Sciatic nerve (tissue), 2 donors: ENCODE measurements at places on chromosomes 1 and 21.

- no peak for DNase-seq
These were observed 150.5 kb upstream of the DUSP10 start for GRCh38 chr1:221892301-221892830.

DNA sequence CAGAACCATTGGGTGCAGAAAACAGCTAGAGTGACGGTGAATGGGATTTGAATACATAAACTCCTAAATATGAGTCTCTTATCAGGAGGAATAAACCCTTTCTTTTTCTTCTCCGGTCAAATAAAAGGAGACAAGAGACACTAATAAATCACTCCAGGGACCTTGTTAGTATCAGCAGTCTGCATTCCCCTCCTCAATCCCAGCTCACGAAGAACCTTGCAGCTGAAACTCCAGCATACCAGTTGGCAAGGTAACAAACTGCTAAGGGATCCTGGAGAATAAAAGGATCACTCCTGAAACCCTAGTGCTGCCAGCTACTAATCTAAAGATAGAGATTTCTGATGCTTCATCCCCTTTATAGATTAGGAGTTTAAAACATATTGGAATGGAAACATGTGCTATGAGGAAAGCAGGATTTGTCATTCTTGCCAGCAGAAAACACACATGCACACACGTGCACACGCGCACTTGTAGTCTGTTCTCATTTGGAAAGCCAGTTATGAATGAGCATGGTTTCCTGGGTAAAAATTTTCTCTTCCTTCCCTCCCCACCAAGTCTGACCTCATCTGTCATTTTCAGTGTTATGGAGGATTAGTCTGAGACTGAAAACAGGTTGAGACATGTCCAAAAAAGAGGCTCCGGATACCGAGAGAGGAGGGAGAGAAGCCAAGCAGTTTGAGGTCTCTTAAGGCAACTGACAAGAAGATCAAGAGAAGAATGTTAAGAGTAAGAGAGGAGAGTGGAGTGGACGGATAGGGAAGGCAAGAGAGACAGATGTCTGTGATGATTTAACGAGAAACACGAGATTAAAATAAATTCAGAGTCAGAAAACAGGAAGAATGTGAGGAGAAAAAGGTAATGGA lies 10.9 kb downstream of the IER5 start:
- no peak for DNase-seq

DNA sequence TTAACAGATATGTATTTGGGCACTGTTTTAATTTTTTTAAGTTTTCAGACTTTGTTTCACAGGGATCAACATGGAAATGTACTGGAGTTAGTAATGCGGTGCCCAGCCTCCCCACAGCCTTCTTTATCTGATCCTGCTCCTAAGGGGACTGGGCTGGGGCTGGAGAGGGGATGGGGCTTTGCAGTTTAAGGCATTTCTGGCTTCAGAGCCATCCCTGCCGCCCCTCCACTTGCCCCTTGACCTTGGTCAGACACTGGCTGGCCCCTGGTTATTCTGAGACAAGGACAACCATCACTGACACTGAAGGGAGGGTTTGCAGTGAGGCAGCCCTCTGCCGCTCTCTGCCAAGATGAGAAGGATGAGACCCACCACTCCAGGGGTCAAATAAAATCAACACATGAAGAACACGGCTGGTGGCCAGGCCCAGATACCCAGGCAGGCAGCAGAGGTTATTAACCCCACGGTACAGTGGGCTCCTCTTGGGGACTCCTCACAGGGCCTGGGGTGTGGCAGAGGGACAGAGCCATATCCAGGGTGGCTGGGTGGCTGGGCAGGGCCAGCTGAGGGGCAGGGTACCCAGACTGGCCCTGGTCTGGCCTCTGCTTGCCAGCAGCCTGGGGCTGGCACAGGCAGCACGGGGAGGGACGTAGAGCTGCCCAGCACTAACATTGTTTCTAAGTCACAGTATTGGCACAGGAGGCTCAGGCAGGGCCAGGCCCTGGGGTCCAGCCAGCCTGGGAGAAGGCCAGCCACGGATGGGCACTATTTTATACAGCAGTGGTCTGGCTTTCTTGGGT lies 7.2 kb upstream of the UBE2U start:
- no peak for DNase-seq

DNA sequence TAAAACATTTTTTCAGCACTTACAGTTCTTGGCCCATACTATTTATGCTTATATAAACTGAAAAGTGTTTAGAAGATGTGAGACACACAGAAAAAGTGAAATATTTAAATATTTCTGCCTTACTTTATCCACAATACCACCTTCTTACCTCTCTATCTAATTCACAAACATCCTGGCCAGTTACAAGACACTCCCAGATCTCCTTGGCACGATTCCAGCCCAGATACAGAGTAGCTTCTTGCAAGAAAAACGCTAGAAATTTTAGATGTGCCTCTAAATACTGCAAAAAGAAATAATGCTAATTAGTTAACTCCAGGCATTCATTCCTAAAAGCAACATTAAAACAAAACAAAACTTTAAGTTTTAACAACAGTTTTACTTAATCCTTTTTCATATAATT lies 68.4 kb downstream of the USP24 start:
- DNase-seq = peak; percentile 74

DNA sequence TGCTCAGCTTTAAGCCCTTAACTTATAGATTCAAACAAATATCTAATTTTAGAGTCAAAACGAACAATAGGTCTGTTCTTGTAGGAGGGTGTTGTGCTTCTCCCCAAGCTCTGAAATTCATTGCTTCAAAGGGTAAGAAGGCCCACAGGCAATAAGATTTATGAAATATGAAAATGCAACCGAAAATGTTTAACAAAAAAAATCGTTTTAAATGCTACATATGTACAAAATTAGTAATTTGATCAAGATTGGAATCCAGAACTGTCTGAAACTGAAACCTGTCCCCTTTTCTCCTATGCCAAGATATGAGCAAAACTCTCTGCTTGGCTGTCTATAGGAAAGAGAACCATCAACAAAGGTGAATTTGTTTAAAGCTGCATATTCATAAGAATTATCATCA lies 534.3 kb downstream of the PLPP3 start:
- DNase-seq = no peak

GRCh38 chr1:89725011-89725370 lies 92.1 kb downstream of the LRRC8C start:
- no peak for DNase-seq

GRCh38 chr1:114979278-114979891 lies 50.2 kb upstream of the TSHB start:
- peak; percentile 76 for DNase-seq
